ENCODE measurements at places on chromosomes 2 and 18.
A peak's percentile ranks its signal among the peaks of the same experiment; 100 is the strongest.

GRCh38 chr2:167787021-167787420, 460.4 kb downstream of the STK39 start:
- no peak for DNase-seq

GRCh38 chr18:43970656-43971055, 693.4 kb upstream of the SYT4 start:
- DNase-seq: no peak

DNA sequence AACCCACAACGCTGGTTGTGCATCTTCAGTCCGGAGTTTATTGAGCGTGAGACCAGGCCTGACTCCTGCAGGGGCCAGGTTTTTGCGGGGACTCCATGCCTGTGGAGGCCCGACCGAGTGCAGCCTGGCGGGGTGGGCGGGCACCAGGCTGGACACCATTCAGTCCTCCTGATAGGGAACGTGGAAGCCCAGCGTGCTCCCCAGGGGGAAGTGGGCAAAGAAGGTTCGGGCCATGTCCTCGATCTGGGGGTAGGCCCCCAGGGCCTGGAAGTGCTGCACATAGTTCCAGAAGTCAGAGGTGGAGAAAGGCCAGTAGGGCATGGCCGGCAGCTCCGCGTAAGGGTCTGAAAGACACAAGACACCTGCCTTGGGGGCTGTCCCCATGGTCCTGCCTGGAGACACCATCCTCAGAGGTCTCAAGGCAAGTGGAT, 1.4 kb downstream of the OTOS start:
- DNase-seq: peak; percentile 14

GRCh38 chr2:127174136-127174535, 46.0 kb downstream of the CYP27C1 start:
- no peak for DNase-seq

GRCh38 chr2:25001325-25001637, 29.5 kb upstream of the DNAJC27 start:
- no peak for DNase-seq

DNA sequence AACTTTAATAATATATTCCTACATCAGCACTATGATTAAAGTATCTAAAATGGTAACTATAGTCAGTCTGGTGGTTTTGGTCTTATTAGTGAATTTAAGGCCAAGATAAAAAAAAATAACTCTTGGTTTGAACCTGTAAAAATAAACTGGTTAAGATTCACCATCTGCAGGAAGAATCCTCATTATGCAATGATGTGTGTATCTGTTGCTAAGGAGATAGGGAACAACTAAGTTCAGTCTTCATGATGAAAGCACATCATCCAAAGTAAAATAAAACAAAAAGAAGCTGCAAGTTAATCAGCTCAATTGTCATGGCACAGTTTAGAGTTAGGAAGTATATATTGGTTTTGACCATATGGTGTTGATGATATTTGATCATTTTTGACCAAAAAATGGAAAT, 466.0 kb downstream of the NYAP2 start:
- no peak for DNase-seq

DNA sequence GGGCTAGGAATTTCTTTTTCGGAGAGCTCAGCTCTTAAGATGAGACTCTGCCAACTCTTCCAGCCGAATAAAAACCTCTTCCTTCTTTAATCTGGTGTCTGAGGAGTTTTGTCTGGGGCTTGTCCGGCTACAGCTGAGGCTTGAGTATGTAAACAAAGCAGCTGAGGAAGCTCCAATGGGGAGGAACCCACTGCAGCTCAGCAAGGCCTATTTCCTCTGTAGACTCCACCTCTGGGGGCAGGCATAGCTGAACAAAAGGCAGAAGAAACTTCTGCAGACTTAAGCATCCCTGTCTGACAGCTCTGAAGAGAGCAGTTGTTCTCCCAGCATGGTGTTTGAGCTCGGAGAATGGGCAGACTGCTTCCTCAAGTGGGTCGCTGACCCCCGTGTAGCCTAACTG, 838.7 kb downstream of the CCDC85A start:
- DNase-seq: no peak

- no peak for DNase-seq
These were observed 311.4 kb downstream of the CTNNA2 start for GRCh38 chr2:79824086-79824786.

DNA sequence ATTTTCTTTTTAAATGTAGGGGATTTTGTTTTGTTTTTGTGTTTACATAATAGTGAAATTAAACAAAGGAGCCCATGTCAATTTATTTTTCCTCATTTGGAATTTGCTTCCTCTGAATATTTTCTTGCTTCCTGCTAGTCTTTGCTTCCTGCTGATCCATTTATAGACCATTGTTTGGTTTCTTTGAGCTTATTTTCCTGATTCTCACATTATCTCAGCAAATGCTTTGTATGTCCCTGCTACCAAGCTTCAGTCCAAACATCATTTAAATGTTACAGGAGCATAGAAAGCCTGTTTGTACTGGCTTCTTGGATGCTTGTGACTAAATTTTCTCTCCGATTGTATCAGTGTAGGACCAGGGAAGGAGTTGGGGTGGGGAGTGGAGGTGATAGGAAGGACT, 127.3 kb upstream of the IL1R2 start:
- DNase-seq: no peak

DNA sequence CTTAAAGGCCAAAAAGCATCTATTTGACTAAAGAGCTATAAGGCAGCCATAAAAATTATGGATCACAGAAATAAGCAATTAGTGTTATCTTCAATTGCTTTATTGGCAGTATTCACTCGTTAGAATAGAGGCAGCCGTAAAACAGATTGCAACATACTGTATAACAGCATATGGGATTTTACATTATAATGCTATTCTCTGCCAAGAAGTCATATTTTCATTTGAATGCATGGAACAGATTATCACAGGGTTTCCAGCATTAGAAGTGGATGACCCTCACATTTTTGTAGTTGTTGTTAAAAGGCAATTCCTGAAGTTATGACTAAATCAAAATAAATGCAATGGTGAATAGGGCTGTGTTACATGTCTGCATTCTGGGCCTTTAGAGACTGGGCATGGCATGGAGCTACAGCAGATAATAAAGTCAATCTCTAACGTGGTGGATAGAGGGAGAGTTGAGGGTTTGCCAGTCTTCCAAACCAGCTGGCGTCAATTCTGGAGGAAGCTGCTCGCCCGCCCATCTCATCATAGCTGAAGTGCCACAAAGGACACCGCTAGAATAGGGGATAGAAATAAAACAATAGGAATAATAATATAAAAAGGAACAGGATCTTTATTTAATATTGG, 155.4 kb upstream of the VRK2 start:
- no peak for DNase-seq

DNA sequence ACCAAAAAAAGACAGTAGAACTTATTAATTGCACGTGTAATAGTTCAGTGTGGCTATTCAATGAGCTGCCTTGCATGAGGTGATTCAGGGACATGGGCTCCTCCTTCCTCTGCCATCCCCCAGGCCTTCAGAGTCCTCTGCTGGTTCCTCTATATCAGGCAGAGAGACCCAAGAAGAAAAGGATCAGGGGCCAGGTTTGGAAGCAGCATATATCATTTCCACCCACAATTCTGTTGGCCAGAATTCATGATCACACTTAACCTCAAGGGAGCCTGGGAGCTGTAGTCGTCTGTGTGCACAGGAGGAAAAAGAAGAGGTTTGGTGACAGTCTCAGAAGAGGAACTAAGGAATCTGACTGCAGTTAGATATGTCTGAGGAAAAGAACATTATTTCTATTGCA, 114.0 kb upstream of the GLS start:
- DNase-seq: no peak

- peak; percentile 75 for DNase-seq
These were observed at the start of gene KCTD1 for GRCh38 chr18:26548415-26549262. Gene KCTD1, minus strand, starts transcription at chr18:26548553. Its CDS starts 17 bp downstream, at chr18:26548536.

DNA sequence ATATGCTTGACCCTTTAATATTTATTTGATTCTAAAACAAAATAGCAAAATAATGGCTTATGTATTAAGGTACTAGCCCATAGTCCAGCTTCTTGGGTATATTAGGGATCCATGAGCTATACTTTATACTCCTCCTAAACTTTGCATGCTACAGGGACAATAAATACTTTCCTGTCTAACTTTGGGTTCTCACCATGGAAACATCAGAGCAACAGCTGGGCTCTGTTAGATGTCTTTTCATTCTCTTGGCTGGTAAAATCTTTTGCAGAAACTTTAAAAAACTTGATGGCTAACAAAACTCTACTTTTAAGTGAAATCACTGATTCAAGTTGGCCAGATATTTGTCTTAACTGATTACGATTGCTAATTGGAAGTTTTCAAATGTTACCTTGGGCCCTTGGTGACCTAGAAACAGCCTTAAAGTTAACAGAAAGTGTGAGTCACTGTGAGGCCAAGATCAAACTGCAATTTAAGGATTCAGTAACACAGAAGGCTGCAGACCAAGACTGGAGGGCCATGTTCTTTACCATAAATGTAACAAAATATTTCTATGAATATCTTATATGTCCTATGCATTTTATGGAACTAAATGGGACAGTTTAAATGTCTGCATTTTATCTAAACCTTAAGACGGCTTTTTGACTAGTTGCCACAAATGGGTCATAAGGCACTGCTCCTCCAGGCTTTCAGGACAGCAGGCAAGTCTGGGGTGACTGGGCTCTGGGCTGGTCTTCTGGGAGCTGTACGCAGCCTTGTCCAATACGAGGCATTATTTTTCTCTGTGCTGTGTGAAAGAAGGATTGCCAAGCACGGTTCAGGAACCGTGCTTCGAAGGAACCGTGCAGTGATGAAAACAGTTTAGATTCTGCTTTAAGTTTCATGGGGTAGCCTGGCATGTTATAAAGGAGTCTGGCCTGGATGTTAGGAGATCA, 188.5 kb downstream of the TPGS2 start:
- no peak for DNase-seq

DNA sequence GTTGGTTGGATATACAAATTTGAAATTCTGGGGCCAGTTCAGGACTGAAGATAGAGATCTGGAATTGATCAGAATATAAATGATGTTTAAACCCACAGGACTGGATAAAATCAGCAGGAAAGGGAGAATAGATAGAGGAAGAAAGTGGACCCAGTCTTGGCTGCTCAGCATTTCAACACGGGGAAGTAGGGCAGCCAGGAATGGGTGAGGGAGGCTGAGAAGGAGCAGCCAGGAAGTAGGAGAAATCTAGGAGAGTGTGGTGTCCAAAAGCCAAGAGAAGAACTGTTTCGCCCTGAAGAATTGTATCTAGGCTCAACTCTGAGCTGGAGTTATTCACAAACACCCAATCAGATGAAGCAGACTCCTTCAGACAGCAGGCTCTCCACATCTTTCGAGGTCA, 197.9 kb downstream of the CDCA7 start:
- DNase-seq: no peak

DNA sequence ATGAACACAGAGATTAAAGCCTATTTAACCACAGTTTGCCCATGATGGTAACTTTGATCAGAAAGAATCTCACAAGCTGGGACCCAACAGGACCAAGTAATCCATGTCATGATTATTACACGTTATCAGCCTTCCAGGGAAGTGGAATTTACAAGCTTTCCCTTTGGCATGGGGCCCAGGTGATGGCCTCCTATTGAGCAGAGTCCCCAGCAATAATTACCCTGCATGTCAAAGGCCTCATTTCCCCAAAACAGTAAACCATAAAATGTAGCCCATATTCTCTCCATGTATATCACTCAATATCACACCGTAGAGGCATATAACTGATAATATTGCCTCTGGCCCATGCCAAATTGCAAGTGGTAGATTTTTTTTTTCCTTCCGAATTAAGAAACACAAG, 38.9 kb downstream of the PRKRA start:
- no peak for DNase-seq

DNA sequence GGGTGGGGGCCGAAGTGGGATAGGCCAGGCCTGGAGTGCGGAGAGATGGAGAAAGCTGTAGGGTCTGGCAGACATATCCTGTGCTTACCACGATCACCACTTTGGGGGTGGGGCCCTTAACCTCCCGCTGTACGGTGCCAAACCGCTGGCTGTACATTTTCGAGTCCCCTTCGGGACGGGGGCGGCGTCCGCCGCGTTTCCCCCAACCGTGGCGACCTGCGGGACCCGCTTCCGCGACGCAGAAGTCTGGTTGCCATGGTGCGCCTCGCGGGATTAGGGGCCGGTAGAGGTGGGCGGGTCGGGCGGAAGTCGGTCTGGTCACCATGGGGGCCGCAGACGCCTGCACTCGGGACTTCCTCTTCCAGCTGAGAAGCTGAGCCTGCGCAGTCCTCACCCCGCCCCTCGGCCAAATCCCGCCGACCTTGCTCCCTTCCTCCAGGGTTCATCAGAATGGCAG, at the start of gene CFAP53:
CFAP53 (minus strand) TSS at position 248 of the 457 bp plus-strand sequence; CDS start at position 157, 91 bp downstream.
- peak; percentile 89 for DNase-seq

DNA sequence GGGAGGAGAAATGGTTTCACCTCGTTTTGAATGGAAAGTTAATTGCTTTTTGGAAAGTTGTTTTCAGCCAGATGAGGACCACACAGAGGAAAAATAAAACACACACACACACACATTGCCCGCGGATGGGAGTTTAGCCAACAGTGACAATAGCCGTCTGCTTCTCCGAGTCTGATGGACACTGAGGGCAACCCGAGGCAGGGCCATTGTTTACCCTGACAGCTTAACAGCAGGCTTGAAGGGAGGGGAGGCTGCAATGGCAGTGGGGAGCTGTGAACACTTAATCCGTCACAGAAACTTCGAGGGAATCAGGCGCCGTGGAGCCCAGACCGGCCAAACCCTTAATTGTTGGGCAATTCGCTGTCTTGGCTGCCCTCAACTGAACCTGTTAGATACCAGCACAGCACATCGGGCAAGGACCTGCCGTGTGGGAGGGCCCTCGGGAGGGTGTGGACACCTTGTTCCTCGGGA, 145.9 kb downstream of the ACKR3 start:
- no peak for DNase-seq

DNA sequence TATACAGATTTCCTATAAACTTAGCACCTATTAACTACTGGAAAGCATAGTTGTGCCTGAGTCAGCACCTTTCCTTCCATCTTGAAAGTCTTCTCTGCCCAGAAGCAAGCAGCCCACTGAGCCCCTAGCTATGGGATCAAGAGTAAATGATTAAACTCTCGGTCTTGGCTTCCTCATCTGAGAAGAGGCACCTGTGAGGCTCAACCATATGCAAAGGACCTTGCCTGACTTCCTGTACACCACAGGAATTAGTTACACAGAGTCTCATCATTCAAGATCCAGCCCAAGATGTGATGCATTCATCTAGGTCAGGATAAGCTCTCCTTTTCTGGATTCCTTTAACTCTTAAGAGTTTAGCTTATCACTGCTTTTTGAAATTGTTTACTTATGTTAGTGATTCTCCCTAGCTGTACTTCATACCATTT, 96.0 kb downstream of the CDH2 start:
- DNase-seq: no peak

GRCh38 chr2:74515271-74515980, 1.2 kb downstream of the TLX2 start:
- DNase-seq: peak; percentile 38

GRCh38 chr18:27181726-27182125, 3.4 kb downstream of the CHST9 start:
- DNase-seq: no peak

All from natural killer cell (primary cell).